HCT116 (cell line): ENCODE measurements at places on chromosomes 16 and 17.

DNA sequence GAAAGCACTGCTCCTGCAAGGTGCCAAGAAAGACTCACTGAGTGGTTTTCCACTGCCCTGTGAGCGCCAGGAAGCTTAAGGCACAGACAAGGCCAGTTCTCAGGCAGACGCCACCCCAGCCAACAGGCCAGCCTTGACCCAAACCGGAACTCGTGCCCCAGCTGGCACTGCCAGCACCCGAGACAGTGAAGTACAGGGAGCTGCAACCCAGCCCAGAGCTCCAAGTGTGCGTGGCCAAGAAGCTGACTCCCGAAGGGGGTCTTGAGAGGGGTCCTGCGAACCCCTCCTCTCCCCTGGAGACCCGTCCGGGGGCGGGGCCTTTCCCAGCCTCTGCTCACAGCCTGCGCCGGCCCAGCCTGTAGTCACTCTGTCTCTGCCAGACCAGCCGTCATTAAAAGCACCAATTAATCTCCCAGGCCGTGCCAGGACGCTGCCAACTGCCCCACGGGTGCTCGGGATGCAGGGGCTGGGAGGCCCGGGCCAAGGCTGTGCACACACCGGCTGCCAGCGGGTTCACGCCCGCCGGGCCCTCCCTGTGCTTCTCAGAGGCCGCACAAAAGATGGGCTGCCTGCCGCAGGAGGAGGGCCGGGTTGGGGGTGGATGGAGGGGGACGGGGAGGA is 4.4 kb upstream of the SOX8 start:
- no peak for DNase-seq

- DNase-seq = no peak
These were observed 3.6 kb upstream of the XAF1 start for GRCh38 chr17:6752068-6752909.

DNA sequence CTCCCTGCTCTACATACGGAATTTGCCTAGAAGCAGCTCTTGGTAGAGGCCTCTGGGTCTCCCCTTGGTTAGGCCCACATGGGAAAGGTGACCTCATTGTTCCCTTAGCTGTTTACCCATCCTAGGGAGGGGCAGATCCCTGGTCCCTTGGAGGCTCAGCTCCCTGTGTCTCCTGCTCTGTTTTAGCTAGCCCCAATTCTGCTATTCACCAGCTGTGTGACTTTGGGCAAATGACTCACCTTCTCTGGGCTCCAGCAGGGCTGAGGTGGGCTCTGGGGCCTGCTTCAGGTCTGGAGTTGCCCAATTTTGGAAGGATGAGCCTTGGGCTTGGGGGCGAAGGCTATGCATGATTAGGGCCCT is 3.9 kb downstream of the ABCC3 start:
- DNase-seq = no peak

GRCh38 chr17:63917646-63918045 is 993 bp downstream of the GH1 start:
- DNase-seq = no peak

DNA sequence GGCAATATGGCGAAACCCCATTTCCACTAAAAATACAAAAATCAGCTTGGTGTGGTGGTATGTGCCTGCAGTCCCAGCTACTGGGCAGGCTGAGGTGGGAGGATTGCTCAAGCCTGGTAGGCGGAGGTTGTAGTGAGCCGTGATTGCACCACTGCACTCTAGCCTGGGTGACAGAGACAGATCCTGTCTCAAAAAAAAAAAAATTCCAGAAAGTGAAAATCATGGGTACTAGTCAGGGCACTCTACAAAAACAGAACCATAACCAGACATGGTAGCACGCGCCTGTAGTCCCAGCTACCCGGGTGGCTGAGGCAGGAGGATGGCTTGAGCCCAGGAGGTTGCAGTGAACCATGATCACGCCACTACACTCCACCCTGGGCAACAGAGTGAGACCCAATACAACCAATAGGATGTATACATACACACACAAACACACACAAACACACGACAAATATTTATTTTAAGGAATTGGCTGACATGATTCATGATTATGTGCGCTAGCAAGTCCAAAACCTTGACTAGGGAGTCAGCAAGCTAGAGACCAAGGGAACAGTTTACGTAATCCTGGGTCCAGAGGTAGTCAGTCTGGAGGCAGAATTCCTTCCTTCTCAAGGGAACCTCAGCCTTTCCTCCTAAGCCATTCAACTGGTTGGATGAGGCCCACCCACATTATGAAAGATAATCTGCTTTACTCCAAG is 11.6 kb upstream of the GP1BA start:
- no peak for DNase-seq

DNA sequence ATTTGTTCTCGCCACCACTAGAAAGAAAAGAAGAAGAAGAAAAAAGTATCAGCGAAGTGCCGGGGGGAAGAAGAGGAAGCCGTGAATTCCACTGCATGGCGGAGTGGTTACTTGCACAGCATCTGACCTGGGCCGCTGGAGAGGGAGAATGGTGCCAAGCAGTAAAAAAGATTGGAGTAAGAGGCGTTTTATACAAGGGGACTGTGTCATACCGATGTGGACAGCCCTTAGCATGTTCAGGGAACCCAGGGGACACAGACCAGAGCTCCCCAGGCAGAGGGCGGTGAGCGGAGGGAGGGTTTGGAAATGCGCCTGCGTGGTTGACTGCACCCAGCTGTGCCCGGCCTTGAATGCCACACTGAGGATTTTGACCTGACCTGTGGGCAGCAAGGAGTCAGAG is 52.8 kb downstream of the PLXDC1 start:
- no peak for DNase-seq

- no peak for DNase-seq
These were observed 53.0 kb downstream of the TMC6 start for GRCh38 chr17:78075545-78075944.

DNA sequence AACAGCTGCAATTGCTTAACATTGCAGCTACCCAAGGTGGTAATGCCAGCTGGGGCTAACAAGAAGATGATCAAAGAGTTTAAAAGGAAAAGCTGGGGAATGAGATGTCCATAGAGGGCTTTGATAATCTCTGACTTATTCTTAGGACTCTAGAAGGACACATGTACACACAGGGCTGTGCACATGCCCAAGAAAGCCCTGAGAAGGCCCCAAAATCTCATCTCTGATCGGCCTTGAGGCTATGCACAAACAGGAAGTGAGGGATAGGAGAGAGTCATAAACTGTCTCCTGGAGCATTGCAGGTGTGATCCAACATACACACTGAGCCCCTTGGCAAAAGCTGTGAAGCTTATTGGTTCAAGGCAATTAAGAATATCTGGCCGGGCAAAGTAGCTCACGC is 17.2 kb upstream of the RABEP1 start:
- no peak for DNase-seq

GRCh38 chr17:29172589-29172988 is 7.6 kb downstream of the MYO18A start:
- no peak for DNase-seq

DNA sequence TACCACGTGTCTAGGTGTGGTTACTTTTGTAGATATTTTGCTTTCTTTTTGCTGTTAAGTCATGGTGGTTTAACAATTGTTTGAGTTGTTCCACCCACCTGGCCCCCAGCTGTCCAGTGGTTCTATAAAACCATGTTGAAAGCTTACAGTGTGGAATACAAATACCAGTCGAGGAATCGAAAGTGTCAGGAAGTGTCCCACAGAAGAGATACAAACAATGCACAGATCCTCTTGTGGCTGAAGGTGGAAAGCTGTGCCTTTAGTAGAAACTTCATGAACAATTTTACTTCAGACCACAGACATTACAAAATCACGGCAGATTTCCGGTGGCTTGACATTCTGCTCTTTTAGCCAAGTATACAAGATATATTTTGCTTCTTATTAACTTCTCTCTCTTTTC is 782.4 kb upstream of the SOX9 start:
- no peak for DNase-seq

DNA sequence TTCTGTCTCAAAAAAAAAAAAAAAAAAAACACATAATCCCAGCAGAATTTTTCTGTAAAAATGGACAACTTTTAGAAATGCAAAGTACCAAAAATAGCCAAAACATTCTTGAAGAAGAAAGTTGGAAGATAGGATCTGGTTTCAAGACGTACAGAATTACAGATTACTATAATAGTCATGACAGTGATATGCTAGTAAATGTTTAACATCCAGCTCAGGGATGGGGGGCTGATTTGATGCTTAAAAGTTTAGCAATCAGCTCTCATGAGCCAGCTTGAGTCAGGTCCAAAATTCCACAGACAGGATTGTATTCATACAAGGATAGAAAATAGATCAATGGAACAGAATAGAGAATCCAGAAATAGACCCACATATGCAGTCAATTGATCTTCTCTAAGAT is 100.5 kb downstream of the CYB561 start:
- no peak for DNase-seq

GRCh38 chr17:58060596-58061191 is 22.5 kb upstream of the DYNLL2 start:
- no peak for DNase-seq

DNA sequence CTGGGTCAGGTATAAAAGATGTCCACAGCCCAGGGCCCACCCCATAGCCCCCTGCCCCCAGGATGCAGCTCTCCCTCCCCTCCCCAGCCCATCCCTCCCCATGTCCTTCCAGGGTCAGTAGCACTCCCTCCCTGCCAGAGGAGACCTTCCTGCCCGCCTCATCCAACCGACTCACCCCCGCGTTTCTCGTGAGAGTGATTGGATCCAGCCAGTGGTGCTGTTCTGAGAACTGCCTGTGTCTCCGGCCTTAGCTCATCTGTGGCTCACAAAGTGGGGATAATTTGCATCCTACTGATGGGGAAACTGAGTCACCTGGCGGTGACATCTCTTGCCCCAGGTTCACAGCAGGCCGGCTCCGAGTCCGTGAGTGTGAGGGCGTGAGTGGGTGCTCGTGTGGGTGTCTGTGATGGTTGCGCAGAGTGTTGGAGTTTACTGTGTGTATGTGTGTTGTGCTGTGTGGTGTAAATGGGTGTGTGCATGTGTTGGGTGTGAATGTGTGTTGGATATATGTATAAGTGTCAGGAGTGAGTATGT is 90.7 kb upstream of the GSE1 start:
- DNase-seq = no peak

GRCh38 chr17:60135951-60136666 is 13.7 kb upstream of the CA4 start:
- DNase-seq = no peak

DNA sequence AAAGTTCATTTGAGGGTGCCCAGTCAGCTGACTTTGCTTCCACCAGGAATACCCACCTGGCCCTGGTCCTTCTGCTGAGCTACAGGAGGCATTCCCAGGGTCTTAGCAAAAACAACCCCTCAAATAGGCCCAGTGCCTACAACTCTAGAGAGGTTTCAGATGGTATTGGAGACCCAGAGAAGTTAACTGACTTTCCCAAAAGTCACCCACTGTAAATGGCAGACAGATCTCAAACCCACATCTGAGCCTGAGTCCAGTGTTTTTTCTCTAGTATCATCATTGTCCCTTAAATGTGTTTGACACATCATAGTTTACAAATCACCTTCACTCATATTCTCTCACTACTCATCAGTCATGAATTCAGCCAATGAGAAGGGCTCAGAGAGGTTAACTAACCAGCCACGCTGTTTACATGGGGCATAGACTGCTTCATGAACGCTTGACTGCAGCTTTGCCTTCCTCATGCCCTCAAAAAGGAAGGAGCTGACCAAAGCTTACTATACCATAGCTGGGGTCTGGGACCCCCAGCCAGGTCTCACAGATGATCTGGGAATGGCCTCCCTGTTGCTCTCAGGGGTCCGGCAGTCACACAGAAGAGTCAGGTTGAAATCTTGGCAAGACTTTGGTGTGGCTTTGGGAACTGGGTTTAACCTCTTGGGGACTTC is 3.7 kb downstream of the PHOSPHO1 start:
- DNase-seq = no peak

DNA sequence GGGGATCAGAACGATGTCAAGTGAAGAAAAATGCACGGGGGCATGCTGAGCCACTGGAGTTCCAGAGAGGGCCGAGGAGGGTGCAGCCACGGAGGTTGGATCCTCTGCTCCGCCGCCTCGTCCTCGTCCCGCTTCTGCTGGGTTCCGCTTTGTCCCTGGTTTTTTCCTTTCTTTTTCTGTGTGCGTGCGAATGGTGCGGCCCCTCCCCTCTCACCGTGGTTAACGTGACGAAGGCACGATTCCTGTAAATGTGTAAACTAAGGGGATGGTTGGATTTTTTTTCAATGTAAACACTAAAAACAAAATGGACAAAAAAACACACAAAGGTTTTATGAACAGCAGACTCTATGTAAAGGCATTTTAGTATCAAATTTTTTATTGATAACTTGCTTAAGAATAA is 46.7 kb downstream of the ACTG1 start:
- no peak for DNase-seq

DNA sequence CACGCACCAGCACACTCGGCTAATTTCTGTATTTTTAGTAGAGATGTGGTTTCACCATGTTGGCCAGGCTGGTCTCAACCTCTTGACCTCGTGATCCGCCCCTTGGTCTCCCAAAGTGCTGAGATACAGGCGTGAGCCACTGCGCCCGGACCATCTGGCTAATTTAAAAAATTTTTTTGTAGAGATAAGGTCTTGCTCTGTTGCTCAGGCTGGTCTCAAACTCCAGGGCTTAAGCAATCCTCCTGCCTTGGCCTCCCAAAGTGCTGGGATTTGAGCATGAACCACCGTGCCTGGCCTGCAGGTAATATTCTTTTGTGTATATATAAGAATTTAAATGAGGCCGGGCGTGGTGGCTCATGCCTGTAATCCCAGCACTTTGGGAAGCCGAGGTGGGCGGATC is 115.0 kb downstream of the RPTOR start:
- DNase-seq = no peak

DNA sequence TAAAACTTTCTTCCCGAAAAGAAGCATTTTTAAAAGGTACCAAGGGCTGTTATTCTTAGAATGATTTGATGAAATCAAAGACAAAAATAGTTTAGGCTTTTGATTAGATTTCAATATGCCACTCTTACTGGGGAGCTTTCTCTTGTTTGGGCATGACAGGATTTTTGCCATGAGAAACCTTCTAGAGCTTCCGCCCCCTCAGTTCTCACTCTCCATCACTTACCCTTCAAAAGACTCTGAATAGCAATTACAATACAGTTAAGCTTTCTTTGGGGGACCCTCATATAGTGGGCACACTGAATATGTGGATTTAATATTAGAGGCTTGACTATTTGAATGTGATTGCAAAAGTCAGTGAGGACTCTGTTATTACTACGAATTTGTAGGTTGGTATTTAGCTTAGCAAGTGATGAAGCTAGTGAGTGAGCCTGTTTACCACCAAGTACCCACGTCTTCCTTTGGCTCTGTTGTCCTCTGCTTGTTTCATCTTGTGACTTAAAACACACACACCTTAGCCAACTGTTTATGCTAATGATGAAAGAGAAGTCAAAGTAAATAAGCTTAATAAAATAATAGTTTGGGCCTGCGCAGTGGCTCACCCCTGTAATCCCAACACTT is 158.7 kb upstream of the TBX2 start:
- no peak for DNase-seq
